NCI-H1694 (cell line): ENCODE measurements at places on chromosomes 5 and 9.

- DNase-seq, result no peak
Observed at GRCh38 chr5:107680799-107681198, 10.1 kb upstream of the EFNA5 start.

GRCh38 chr5:13624283-13625074 is 320.0 kb downstream of the DNAH5 start:
- DNase-seq, result no peak

DNA sequence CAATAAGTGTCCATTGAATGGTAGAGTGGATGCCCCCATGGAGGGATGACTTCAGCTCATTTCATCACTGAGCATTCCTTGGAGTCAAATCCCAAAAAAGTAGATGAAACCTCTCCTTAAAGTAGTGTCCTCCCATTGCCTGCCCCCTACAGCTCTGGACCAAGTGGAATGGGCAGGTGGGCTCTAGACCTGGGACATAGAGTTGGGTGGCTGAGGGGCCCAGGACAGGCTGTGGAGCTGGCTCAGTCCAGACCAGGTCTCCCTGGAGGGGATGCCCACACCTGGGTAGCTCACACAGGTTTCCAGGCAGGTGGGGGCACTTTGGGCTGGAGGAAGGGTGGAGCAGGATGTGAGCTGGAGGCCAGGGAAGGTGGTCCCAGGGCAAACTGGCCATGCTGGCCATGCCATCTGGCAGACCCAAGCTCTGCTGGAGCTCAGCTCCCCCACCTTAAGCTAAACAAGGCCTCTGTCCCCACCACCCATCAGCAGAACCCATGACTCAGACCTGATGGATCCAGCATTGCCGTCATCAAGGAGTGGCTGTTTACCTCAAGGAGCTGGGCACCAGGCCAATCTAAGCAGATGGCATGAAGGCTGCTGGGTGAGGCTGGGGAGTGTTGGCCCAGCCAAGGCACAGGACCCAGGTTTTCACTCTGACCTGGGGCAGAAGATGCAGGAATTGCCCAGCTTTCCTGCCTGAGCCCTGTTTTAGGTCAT is 6.2 kb upstream of the SPINK4 start:
- DNase-seq, result no peak

DNA sequence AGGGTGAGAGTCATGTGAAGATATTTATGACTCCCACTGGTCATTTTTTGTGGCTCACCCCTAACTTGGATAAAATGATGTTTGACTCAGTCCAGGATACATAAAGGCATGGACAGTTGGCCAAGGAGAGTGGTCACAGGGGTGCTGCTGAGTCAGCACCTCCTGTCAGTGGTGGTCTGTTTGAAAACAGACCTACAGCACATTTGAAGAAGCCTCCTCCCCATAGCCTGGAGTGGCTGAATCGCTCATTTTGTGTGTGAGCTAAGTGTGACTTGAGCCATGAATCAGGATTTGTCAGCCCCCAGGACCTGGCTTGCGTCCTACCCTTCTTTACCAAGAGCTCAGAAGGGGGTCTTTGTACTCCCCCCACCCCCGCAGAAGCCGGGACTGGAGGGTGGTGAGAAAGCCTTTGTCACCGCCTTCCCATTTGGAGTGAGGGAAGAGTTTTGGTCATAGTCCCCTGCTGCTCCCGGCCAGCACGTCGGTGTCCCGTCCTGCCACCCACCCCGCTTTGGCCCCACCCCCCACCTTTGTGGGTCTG is 35.6 kb downstream of the TRIO start:
- no peak for DNase-seq

DNA sequence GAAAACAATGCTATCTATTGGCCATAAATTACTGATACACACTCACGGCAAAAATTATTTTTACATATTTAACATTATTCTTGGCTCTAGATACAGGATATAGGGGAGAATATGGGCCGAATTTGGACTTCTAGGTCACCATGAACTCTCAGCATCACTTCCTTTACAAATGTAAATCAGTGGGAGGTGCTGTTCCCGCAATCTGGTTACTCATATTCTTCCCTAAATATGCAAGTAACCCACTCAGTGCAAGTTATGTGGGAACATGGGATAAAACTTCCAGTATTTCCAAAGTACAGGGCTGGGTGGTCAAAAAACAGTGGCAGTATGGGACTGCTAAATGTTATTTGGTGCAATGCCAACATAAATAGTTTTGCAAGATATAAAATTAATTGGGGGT is 145.6 kb downstream of the PPP2R2B start:
- no peak for DNase-seq

DNA sequence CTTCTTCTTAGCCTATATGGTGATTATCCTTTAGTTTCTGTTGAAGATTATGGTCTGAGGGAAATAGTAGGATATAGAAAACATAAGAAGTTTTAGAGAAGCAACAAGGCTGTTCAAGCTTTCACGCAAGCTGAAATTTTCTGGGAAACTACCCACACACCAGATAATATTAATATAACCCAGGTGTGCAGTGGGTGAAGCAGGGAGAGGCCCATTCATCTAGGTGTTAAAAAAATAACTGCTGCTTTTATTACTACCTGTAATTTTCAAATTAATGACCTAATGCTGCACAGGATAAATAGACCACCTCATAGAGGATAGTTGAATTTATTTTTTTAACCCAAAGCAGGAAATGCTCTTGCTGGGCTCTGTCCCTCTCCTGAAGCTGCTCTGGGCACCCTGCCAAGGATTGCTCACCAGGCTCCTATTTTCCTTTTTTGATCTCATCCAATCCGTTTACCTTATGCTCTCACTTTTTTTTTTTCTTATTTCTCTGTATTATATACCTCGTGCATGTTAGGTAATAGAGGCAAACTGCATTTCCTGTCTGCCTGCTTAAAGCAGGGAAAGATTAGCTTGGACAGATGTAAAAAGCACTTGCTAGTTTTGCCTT is 124.3 kb upstream of the SLC12A2 start:
- peak; percentile 57 for DNase-seq

GRCh38 chr9:73138516-73138915 is 13.1 kb upstream of the ANXA1 start:
- DNase-seq, result no peak

GRCh38 chr5:158720281-158720680 is 379.4 kb downstream of the EBF1 start:
- no peak for DNase-seq

DNA sequence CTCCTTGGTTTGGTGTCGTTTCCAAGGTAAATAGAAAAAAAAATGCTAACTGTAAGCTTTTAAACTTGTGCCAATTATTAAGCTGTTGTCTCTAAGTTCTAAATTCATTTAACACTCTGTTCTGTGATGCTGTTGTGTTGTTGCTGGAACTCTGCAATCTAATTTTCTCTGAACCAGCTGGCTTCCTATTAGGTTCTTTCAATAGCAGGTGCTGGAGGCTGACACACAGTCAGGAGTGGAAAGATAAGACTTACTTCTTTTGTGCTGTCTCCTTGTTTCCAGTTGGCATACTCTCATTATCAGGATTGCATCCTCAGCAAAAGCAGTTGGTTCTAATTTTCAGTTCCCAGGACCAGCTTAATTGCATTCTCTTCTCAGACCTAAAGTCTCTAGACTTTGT is 1252.6 kb upstream of the NUDT12 start:
- peak; percentile 17 for DNase-seq

DNA sequence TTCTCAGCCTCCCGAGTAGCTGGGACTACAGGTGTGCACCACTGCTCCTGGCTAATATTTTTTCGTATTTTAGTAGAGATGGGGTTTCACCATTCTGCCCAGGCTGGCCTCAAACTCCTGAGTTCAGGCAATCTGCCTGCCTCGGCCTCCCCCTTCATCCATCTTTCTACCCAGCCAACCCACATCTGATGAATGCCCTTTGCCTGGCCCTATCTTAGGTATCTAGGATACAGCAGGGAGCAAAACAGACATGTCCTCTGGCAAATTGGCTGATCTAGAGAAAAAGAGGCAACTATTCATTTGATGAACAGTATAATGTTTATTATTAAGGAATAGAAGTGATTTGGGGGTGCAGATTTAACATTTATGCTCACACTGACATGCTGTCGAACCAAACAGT is 123.0 kb downstream of the TRIO start:
- no peak for DNase-seq

- DNase-seq, result peak; percentile 27
Observed at GRCh38 chr9:124590889-124591641, 83.9 kb upstream of the NR5A1 start.

DNA sequence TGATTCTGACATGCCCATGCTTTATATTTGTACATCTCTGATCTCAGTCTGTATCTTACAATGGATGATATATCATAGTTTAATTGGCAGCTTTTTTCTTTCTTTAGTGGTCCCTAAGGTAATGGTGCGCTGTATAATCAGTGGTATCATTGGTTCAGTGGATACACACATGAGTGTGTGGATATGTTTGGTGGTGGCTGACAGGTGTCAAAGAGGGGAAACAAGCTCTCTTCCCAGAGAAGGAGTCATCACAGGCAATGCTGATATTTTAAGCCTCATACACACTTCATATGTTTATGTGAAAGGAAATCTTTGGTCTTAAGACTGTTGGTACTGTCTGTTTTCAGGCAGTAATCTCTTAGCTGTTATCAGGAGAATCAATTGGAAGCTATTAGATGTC is 52.1 kb upstream of the KIAA1958 start:
- no peak for DNase-seq

GRCh38 chr9:83231039-83231438 is 168.1 kb upstream of the RASEF start:
- DNase-seq, result no peak

GRCh38 chr9:128484686-128485413 is 19.7 kb upstream of the GLE1 start:
- no peak for DNase-seq

GRCh38 chr5:158769696-158770095 is 330.0 kb downstream of the EBF1 start:
- DNase-seq, result no peak

DNA sequence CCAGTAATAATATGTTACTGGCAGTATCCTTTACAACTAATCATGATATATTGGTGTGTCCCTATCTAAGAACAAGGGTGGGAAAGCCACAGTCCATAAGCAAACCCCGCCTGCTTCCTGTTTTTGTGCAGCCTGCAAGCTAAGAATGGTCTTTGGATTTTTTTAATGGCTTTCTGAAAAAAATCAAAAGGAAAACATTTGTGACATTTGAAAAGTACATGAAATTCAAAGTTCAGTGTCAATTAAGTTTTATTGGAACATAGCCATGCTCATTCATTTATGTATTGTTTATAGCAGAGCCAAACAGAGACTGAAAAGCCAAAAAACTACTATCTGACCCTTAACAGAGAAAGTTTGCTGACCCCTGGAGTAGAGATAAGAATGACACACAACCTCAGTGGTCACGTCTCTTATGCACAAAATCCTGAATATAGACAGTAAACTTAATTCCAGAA is 12.8 kb upstream of the TMEM245 start:
- no peak for DNase-seq

DNA sequence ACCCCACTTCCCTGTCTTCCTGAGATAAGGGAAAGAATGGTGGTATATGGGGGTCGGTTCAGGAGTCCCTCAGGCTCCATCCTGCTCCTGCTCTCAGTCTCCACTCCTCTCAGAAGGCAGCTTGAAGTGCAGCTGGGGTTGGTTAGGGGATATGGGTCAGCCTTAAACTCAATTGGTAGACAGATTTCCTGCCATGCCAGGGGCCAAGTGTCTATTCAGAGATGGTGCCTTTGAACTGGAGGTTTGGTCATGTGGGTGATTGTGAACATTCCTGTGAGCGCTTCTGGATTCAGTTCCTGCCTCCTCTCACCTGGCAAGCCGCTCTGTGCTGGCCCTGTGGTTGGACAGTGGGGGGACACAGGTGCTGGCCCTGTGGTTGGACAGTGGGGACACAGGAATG is 35.1 kb downstream of the CACNA1B start:
- no peak for DNase-seq

GRCh38 chr5:117379521-117379920 is 804.9 kb upstream of the SEMA6A start:
- DNase-seq, result no peak

- peak; percentile 29 for DNase-seq
Observed at GRCh38 chr9:18405240-18405639, 68.7 kb upstream of the ADAMTSL1 start.

GRCh38 chr9:95796029-95796428 is 79.5 kb upstream of the ERCC6L2 start:
- DNase-seq, result no peak

DNA sequence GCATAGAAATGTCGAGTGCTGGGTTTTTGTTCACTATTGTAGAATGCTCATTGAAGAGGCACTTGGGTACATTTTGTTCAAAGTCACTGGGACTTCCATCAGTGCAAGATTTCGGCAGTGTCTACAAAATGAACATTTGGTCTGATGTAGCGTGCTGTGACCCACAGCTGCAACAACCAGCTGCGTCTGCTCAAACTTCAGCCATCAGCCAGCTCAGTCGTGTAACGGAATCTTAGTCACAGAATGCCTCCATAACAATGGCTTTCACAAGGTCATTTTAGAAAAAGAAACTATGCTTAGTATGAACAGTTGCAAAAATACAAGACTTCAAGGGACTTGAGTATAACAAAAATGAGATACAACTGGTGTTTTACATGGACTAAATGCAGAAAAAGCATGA is 828.1 kb upstream of the GRAMD2B start:
- no peak for DNase-seq

- DNase-seq, result no peak
Observed at GRCh38 chr9:115226152-115226551, 108.2 kb upstream of the TNC start.

DNA sequence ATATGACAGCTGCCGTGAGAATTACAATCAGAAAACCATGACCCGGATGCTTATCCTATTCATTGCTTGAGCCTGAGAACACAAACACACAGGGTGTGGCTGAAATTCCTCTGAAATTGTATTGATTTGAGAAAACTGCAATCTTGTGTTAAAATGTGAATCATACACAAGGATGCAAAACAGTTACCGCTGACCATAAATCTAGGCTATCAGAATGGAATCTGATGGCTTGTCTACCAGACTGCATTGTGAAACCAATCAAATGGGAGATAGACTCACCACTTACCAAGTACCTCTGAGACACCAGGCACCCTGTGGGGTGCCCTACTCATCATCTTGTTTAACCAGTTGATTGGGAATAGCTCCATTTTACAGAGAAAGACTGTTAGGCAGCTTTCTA is 188.7 kb upstream of the MSX2 start:
- no peak for DNase-seq

DNA sequence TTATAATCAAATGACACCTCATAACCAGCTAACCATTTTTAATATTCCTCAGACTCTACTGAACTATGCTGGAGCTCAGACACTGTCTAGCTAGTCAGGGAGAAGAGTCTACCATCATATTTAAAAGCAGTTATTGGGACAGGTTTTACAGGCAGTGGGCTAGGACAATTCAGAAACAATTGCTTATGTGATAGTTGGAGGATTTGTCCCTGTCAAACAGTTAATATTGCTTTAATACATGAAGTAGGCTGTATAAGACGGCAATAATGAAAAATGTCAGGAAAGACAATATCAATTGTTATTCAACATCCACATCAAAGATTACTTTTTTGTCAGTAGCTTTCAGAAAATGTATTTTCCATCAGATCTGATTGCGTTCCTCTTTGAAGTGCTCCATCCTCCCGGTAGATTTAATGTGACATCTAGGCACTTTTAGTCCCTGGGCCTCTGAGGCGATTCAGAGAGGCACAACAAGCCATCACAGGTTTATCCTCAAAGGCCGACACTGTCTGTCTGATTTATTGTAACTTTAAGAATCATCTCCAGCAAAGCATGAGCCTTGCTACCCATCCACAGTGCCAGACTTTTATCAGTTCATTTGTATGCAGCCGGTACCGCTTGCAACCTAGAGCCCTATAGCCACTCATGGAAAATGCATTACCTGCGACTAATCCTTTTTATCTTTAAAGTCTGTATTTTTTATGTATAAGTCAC is 152.2 kb downstream of the PSAT1 start:
- no peak for DNase-seq
